Activated CD4-positive, alpha-beta T cell treated with anti-CD3 and anti-CD28 coated beads for 24 hours (primary cell): ENCODE measurements at places on chromosomes 5 and 9.

GRCh38 chr9:91913096-91913495 lies 36.9 kb downstream of the ROR2 start:
- DNase-seq = no peak

DNA sequence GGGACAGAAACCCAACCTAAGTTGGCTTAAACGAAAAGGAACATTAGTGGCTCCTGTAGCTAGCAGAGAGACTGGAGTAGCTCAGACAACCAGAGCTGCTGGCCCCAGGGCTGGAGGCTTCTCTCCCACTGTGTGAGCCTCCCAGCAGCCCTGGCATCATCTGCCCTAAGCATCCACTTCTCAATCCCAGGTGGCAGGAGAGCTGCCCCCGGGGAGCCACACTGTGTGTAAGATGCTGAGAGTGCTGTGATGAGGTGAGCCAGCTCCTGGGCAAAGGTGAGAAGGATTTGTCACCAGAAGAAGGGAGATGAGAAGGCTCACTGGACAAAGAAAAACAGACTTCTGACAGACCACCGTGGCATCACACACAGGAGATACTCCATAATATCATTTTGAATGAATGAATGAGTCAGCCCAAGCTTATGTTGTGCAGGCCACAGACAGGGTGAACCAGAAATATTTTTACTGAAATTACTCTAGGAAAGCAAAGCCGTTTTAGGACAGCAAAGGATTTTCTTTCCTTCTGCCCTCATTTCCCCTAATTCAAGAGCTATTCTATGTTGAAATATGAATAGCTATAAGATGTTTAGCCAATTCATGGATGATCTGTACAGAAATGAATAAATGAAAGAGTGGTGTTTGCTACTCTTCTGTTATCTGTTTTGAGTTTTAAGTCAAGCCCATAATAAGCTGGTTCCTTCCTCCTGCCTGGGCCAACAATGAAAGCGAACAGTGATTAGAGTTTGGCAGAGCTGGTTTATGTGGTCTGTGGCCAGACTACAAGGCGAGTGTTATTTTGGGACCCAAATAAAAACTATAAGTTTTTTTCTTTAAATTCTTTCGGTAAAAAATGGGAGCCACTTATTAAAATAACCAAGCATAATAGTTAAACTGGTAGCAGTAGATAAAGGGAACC lies 57.4 kb upstream of the ECM2 start:
- no peak for DNase-seq

- no peak for DNase-seq
Measured at GRCh38 chr9:842635-843426, 1.3 kb downstream of the DMRT1 start.

- no peak for DNase-seq
Measured at GRCh38 chr9:105385381-105385985, 62.4 kb upstream of the FSD1L start.

DNA sequence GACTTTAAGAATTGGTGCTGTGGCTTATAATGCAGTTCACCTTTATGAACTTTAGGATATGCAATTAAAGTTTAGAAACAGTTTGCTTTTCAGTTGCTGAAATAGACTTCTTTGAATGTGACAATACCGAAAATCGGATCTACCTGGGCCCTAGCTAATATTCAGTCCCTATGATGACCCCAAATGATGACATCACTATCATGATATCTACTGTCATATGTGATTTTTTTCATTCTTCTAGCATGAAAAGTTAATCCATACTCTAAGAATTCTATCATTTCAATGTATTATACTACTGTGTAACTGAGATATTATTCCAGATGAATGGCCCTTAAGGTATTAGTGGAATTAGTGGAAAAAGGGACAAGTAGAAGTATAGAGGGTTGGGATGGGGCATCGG lies 487.2 kb upstream of the TUSC1 start:
- DNase-seq = no peak

- no peak for DNase-seq
Measured at GRCh38 chr5:82748688-82749460, 328.3 kb downstream of the TMEM167A start.

DNA sequence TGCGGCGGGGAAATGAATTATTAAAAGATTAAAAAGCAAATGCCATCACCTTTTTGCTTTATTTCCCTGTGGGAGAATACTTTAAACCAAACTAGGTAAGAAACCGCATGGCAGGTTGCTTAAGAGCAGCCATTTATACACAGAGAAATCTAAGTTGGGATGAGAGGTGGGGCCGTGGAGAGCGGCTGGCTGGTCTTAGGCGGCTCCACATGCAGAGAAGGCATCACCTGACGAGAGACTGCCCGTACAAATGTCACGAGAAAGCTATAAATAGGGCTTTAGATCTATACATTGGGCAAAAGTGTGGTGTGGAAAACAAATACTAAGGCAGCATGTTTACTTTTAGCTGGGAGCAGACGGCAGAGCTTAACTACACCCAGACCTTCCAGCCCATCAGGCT lies 39.4 kb downstream of the MED27 start:
- DNase-seq = no peak

DNA sequence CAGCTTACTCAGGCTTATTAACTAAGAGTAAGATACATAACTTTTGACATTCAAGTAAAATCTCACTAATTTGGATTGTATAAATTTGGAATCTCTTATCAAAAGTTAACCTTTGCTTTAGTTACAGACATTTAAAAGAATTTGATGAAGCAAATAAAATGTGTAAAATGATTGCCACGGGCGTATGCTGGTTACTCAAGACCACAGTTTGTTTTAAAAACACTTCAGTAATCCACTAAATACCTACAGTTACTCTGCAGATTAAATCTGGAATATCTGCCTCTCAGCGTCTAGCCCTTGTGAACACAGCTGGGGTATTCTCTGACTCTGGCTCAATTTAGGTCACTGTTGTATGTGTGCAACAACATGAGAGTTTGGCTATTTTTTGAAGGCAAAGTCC lies 143.8 kb downstream of the MCTP1 start:
- no peak for DNase-seq
